ENCODE measurements at places on chromosomes 12 and 14.

DNA sequence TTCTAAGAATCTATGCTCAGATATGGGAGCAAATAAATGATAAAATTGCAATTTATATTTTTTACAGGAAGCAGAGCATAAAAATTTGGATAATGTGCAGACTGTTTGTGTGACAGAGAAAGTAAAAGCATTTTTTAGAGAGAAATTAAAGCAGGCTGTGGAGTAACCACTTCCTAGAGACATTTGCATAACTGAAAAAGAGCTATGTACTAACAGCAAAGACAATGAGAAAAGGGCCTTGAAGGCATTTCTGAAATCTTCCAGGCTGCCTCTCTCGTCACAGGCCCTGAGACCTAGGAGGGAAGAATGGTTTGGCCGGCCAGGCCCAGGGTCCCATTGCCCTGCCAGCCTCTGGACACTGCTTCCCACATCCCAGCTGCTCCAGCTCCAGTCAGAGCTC lies 247.2 kb downstream of the ALX1 start:
- DNase-seq: no peak

GRCh38 chr12:6605421-6606330 lies 1.5 kb downstream of the CHD4 start:
- peak; percentile 45 for DNase-seq

GRCh38 chr12:77231501-77231918 lies 166.1 kb upstream of the E2F7 start:
- DNase-seq: peak; percentile 34

DNA sequence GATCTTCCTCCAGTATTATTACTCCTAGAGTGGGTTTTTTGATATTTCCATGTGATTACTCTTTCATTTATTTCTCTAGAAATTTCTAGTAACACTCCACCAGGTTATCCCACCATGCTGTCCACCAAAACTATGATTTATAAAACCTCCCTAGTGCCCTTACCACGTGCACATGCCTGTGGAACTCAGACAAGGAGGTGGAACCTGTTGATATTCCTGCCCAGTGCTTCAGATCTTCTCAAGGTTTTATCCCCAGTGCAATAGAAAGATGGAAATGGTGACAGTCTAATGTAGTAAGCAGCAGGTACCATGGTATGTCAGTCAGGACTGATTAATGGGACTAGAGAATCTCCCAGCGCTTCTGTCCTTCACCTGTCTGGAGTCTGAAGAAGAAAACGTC lies 3.5 kb upstream of the ARF3 start:
- no peak for DNase-seq

GRCh38 chr14:88614218-88614907 lies 51.5 kb downstream of the ZC3H14 start:
- DNase-seq: peak; percentile 65
